ENCODE measurements at places on chromosomes 1 and 21.
A peak's percentile ranks its signal among the peaks of the same experiment; 100 is the strongest.

DNA sequence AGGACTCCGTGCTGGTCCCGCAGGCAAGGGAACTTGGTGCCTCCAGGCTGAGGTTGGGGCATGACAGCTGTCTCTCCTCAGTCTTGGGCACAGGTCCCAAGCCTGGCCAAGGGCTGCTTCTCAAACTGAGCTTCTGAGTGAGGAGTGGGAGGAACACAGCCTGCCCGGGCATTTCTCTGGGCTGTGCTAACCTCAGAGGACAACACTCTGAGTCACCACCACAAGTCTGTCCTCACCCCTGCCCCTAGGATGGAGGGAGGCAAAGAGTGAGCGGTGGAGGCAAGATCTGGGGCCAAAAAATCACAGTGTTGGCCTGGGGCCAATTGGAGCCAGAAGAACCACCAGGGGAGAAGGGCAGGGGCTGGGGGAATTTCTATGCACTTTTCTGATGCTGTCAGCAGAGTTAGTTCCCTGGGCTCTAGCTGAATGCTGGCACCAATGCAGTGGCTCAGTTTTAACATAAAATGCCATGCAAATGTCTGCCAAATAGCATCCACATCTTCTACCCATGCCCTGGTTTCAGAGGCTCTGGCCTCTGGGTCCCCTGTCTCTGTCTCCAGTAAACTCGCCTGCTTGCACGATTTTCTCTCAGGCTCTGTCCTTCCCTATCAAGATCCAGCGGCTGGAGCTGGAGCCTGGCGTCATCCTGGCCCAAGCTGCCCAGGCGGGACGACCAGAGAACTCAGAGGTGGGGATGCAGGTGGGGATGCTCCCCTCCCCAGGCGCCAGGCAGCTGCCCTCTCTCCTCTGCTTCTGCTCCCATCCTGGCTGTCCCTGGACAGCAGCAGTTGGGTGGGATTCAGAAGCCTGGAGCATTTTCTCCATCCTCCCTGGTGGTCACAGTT lies 11.0 kb upstream of the CDK18 start:
- peaks cover 32% of the 10 kb centered on the region for H3K27me3 ChIP-seq
- H3K4me3 ChIP-seq, result no peak overlapping the region
- no peaks in the 10 kb centered on the region for H3K36me3 ChIP-seq
- H3K4me1 ChIP-seq, result peaks cover 7% of the 10 kb centered on the region
- DNase-seq, result no peak
- no peak overlapping the region for H3K27ac ChIP-seq

DNA sequence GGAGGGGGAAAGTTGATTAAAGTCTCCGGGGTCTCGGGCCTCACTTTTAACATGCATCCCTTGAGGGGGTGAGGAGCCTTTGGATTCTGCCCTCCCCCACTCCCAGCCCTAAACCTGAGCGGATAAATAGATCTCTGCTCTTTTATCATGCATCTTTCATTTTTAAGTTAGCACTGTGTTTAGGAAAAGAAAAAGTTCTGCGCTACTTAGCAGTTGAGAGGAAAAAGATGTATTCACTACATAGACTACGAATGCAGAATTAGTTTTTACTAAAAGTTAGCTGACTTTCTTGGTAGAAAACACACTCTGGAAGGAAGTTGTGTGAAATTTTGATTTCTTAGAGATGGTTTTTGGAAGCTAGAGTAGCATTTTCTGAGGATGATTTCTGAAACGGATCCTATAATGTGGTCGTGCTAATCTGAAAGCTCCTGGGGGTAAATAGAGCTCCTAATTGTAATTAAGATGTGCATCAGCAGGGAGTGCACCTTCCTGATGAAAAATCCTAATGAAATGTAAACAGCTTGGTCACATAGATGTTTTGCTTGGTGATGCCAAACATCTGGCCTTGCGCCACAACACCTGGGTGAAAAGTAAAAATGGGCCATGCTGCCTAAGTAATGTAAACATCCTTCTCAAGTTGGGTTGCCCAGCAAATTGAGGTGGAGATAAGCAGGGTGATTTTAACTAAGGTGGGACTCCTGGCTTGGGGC lies 1.8 kb downstream of the ROR1 start:
- DNase-seq, result no peak
- H3K4me3 ChIP-seq, result peak overlapping the region; percentile 93
- peaks cover 63% of the 10 kb centered on the region for H3K4me1 ChIP-seq
- peak overlapping the region; percentile 94 for H3K27ac ChIP-seq
- peaks cover 2% of the 10 kb centered on the region for H3K36me3 ChIP-seq

DNA sequence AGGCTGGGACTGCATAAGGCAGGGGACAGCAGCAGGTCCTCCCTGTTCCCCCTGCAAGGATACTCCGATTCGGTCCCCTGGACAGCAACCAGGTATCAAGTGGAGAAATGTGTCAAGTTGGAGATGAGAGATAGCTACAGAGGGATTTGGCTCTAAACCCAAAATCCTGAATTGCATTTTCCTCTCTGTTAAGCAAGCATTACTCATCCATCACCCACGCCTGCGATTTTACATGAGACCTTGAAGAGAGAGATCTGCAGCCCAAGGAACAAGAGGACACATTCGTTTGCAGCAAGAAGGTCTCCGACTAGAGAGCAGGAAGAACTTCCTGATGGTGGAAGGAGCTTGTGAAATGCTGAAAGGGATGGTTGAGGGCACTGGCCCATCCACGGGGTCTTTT lies 21.9 kb downstream of the SYT2 start:
- H3K4me3 ChIP-seq, result no peak overlapping the region
- H3K36me3 ChIP-seq, result no peaks in the 10 kb centered on the region
- H3K4me1 ChIP-seq, result peaks cover 15% of the 10 kb centered on the region
- H3K27me3 ChIP-seq, result peaks cover 42% of the 10 kb centered on the region
- DNase-seq, result no peak

DNA sequence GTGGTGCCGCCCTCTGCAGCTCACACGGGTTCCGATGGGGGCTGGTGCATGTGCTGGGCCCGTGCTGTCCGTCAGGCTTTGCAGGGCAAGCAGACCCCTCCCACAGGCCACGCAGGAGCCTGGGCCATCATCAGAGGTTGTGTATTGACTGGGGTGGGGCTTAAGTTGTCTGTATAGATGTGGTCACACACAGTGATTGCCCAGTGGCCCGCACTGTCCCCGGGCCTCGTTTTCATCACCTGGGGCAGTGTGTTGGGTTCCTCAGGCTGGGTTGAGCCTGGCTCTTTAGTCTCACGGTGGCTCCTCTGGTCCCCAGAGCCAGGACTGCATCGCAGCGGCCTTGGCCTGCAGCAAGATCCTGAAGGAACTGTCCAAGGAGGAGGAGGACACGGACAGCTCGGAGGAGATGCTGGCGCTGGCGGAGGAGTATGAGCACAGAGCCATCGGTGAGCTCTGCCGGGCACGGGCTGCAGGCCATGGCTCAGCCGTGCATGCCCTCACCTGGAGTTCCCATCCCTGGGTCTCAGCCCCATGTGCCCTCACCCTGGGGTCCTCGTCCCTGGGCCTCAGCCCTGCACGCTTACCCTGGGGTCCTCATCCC lies 44.1 kb downstream of the TRPM2 start:
- H3K27me3 ChIP-seq, result peaks cover 3% of the 10 kb centered on the region
- no peak overlapping the region for H3K4me3 ChIP-seq
- DNase-seq, result no peak
- peaks cover 2% of the 10 kb centered on the region for H3K4me1 ChIP-seq
- no peaks in the 10 kb centered on the region for H3K36me3 ChIP-seq

DNA sequence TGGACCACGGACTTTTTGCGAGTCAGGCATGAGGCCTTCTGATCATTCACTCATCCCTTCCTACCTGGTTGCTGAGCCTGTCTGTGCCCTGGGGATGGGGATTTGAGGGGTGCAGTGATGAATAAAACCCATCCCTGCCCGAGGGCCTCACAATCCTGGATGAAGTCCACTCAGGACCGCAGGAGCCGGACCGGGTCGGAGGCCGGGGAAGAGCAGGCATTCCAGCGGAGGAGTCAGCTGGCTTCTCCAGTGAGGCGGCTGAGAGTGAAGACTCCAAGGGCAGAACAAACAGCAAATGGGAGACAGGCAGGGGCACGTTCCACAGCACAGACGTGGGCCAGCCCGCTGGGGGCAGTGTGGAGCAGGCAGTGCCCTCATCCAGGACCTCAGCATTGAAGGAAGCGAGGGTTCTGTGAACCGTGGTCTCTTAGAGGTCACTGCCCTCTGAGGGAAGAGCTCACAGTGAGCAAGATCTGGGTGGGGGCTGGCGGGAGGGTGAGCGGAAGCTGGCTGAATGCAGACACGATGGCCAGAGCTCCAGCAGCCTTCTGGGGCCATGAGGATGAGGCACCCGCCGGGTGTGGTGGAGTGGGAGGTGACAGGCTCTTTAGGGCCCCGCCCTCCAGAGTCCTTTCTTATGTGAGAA lies 10.9 kb upstream of the LRRC3 start:
- peaks cover 6% of the 10 kb centered on the region for H3K27me3 ChIP-seq
- no peak overlapping the region for H3K4me3 ChIP-seq
- H3K27ac ChIP-seq, result no peak overlapping the region
- DNase-seq, result no peak

GRCh38 chr1:224722838-224723237 lies 106.7 kb downstream of the CNIH3 start:
- H3K4me3 ChIP-seq, result no peak overlapping the region
- H3K36me3 ChIP-seq, result no peaks in the 10 kb centered on the region

DNA sequence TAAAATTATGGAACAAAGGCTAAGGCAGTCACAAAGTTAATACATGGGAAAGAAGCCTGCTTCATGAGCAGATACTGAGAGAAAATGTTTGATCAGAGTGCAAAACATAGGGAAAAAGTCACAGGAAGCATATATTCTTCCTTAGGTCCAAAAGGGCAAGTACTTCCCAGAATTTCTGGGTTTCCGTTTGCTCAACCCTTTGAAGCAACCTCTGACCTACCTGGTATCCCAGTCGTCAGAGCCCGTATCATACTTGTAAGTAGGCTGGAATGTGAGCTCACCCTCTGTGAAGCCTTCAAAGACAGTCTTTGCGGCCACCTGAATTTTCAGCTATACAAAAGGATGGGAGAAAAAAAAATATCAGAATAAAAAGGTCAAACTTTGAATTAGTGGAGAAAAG lies 20.5 kb upstream of the MTF1 start:
- H3K27me3 ChIP-seq, result no peaks in the 10 kb centered on the region
- no peak for DNase-seq
- peaks cover 11% of the 10 kb centered on the region for H3K36me3 ChIP-seq
- no peaks in the 10 kb centered on the region for H3K4me1 ChIP-seq
- H3K27ac ChIP-seq, result no peak overlapping the region

DNA sequence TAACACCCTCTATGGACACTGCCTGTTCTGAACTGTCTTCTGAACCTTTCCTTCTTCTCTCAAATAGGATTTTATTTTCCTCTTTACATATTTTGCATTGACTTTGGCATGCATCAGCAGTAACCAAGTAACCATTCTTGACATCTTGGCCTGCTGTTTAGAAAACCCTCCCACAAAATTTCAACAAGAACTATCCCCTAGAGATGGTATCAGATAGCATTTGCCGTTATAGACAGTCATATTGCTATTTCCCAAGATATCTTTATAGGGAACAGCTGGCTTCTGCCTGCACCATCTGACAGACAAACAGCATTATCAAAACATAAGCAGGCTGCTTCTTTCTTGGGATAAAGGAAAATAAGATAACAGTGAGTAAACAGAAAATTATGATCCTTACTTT lies 54.7 kb downstream of the LHX8 start:
- no peak for DNase-seq
- H3K36me3 ChIP-seq, result no peaks in the 10 kb centered on the region
- peaks cover 25% of the 10 kb centered on the region for H3K27me3 ChIP-seq
- no peak overlapping the region for H3K4me3 ChIP-seq
- H3K27ac ChIP-seq, result no peak overlapping the region
- H3K4me1 ChIP-seq, result no peaks in the 10 kb centered on the region

DNA sequence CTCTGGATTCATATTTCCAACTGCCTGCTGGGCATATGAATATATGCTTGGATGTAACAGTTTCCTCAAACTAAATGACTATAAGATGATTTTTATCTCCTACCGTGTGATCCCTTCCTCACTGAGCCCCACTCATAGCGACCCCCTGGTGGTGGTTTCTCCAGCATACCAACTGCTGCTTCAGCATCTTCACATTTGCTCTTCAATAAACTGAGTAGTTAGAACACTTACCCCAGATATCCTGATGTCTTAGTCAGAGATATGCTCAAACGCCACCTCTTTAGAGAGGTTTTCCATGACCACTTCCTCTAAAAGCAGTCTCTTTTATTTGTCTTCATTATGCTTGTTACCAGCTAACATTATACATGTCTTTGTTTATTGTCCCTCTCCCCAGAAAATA lies 10.2 kb upstream of the HNRNPR start:
- DNase-seq, result no peak
- no peak overlapping the region for H3K27ac ChIP-seq
- no peak overlapping the region for H3K4me3 ChIP-seq
- peaks cover 15% of the 10 kb centered on the region for H3K27me3 ChIP-seq
- H3K4me1 ChIP-seq, result no peaks in the 10 kb centered on the region
